RPMI7951 (cell line): ENCODE measurements at places on chromosomes 5 and 9.

DNA sequence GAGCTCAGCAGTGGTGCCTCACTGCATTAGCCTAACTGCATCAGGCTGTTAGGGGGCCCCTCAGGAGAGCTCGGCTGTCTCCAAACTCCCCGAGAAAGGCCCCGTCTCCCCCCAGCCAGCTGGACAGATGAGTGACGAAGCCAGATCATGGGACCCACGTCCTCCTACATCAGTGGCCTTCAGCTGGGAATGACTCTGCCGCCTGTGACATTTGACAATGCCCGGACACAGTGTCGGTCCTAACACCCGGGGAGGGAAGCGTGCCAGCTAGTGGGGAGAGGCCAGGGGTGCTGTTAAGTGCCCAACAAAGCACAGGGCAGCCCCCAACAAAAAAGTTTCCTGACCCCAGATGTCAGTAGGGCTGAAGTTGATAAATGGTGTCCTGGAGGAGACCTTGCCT is 375.2 kb upstream of the IRX2 start:
- DNase-seq: no peak

DNA sequence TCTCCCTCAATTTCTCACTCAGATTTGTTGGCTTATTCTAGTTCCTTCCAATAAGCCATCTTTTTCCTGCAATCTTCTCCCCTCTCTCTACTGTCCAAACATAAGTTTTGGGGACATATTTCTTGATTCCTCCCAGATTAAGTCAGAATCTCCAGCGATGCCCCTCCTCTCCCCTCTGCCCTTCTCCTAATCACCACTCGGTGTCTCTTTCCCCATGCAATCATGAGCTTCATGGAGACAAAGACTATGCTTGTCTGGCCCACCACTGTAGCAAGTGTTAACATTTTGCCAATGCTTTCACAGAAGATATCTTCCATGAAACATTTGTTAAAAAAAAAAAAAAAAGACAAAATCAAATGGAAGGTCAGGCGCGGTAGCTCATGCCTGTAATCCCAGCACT is 42.4 kb downstream of the PDE6A start:
- no peak for DNase-seq

DNA sequence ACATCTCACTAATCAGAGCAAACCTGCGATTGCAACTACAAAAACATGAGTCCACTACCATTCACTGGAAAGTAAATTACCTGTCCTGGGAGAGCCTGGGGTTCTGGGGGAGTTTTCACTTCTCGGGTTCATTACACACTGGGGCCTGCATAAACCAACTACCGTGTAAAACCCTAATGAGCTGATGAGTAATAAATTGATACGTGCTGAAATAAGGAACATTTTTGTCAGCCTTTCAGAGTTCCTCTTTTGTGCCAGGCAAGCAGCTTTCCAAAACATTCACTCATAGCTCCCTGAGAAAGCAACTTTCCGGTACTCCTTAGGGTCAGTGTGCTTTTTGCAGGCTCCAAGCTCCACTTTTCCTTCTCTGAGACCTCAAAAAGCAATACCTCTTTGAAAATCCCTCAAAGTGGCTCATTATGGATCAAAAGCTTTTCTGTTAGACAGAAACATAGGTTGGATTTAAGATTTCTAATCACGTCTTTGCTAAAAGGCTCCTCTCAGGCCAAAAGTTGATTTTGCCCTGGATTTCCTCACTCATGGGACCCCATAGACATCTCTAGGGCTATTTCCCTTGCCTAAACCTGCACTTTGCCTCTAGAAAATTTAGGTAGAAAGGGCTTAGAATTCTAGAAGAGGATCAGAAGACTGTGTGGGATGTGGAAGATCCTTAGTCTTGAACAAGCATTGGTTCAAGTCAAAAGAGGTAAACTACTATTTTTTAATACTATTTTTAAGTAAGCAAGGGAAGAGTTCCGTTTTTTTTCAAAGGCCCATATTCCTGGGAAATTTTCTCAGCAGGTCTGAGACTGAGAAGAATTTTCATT is 74.8 kb downstream of the ST8SIA4 start:
- no peak for DNase-seq

DNA sequence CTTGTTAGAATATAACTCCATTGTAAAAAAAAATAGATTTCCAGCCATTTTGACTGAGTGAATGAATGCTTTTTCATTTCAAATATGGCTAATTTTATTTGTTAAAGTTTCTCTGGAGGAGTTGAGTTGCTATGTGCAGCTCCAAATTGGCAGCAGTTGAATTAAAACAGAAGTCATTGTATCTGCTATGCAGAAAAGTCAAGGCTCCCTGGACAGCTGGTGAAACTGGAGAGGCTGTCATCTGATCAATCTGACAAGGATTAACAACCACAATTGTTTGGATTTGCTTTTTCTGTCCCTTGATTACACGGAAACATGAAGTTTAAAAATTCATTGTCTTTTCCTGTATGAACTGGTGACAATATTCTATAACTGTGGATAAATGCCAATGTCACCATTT is 713.9 kb downstream of the EFNA5 start:
- DNase-seq: no peak

GRCh38 chr9:38359297-38359653 is 33.2 kb upstream of the ALDH1B1 start:
- no peak for DNase-seq
